ENCODE measurements at places on chromosomes 11 and 22.

GRCh38 chr22:41902016-41902415 is 12.9 kb downstream of the SHISA8 start:
- no peak for DNase-seq
- H3K27ac ChIP-seq, result no peak overlapping the region
- H3K27me3 ChIP-seq, result no peaks in the 10 kb centered on the region
- H3K4me1 ChIP-seq, result no peaks in the 10 kb centered on the region

DNA sequence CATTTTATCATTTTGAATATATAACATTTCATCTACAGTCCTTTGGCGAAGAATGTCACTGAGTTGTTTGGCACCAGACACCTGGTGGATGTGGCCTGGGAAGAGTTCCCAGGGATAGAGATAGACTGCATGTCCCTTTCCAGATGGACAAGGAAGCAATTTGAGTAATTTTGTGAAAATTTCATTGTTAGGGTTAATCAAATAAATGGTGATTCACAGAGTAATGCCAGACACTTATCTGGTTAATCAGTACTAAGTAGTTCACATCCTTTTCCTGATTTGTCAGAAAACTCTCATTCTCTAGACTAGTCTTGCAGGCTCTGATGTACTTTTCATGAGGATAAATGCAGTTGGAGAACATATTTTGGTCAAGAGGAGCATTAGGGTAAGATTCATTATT is 41.6 kb downstream of the NAALAD2 start:
- H3K27ac ChIP-seq, result no peak overlapping the region
- no peak overlapping the region for H3K4me3 ChIP-seq
- DNase-seq, result no peak
- H3K27me3 ChIP-seq, result peaks cover 4% of the 10 kb centered on the region

DNA sequence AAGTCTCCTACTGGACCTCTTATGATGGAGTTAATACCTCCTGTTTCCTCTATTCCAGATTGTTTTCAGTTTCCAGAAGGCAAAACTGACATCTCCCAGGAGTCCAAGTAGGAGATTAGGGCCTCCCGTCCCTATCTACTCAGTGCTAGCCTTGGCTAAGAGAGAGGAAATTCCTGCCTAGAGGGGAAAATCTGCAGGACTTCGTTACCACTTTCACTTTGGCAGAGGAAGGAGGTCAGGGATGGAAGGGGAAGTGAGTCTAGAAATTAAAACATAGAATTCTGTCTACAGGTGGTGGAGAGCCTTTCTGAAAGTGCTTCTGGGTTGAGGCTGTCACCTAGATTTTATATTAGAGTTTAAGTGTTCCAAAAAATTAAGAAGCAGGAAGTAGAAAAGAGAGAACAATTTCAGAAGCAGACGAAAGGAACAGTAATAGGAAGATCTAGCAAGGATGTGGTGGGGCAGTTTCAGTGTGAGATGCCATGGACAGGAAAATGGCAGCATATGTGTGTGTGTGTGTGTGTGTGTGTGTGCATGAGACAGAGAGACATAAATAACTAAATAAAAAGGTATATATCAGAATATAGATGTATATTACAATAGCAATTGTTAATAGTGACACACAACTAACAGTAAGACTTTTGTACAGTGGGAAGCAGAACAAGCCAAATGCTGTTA is 2.4 kb upstream of the TRIM68 start:
- no peak for DNase-seq
- peaks cover 15% of the 10 kb centered on the region for H3K4me1 ChIP-seq
- peak overlapping the region; percentile 18 for H3K27ac ChIP-seq
- no peaks in the 10 kb centered on the region for H3K27me3 ChIP-seq
- H3K36me3 ChIP-seq, result peaks cover 5% of the 10 kb centered on the region

DNA sequence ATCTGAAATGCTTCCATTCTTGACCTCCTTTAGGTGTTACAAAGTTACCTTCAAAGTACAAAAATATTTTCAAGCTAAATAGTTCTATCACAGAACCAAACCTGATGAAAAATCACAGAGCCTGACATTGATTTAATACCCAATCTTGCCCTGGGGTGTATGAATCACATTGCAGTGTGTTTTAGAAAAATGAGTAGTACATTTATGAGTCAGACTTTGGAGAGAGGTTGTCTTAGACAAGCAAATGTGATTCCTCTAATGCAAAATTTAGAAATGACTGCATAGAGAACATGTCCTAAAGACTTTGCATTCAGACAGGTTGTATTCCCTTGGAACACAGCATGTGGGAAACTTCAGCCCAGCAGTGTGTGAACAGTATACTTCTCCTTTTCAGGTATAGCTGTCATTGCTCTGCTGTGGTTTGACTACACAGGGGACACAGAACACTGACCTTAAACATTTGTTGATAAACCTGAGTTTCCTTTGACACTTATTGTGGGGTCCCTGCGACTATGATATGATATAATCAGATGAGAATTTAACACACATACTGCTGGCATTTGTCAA is 972.1 kb downstream of the JRKL start:
- DNase-seq, result no peak
- no peaks in the 10 kb centered on the region for H3K27me3 ChIP-seq
- no peaks in the 10 kb centered on the region for H3K4me1 ChIP-seq

GRCh38 chr11:28877340-28877739 is 769.2 kb downstream of the METTL15 start:
- no peaks in the 10 kb centered on the region for H3K27me3 ChIP-seq
- no peak for DNase-seq
- H3K4me1 ChIP-seq, result no peaks in the 10 kb centered on the region
- H3K27ac ChIP-seq, result no peak overlapping the region
- no peak overlapping the region for H3K4me3 ChIP-seq
- H3K36me3 ChIP-seq, result no peaks in the 10 kb centered on the region

DNA sequence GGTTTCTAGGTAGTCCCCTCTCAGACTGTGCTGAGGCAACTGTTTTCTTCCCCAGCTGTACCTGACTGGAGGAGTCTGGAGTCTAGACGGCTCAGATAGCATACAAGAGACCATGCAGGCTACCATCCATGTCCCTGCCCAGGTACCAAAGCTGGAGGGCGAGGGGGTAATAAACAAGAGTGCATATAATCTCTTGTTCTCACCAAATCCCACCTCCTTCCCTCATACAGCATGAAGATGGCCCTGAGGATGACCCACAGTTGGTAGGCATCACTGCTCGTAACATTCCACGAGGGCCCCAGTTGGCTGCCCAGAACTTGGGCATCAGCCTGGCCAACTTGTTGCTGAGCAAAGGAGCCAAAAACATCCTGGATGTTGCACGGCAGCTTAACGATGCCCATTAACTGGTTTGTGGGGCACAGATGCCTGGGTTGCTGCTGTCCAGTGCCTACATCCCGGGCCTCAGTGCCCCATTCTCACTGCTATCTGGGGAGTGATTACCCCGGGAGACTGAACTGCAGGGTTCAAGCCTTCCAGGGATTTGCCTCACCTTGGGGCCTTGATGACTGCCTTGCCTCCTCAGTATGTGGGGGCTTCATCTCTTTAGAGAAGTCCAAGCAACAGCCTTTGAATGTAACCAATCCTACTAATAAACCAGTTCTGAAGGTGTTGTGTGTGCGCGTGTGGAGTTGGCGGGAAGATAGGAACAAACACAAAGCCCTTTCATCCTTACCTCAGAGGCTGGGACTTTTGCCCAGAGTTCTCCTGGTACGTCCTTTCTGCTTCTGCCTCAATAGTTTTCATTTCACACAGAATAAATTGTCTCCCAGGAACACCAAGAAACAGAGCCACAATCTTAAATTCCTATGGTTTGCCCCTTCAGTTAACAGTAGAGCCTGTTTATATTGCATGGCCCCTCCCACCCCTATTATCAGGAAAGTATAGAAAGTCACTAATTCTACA is 8.5 kb downstream of the HMBS start:
- DNase-seq, result no peak
- H3K4me1 ChIP-seq, result peaks cover 7% of the 10 kb centered on the region
- H3K36me3 ChIP-seq, result peaks cover 16% of the 10 kb centered on the region
- H3K27ac ChIP-seq, result peak overlapping the region; percentile 75
- H3K27me3 ChIP-seq, result no peaks in the 10 kb centered on the region
- H3K4me3 ChIP-seq, result peak overlapping the region; percentile 94

GRCh38 chr11:530960-531831 is 4.2 kb downstream of the HRAS start:
- peaks cover 30% of the 10 kb centered on the region for H3K36me3 ChIP-seq
- no peak for DNase-seq
- no peaks in the 10 kb centered on the region for H3K27me3 ChIP-seq
- no peak overlapping the region for H3K27ac ChIP-seq

GRCh38 chr22:40042312-40042711 is 47.6 kb downstream of the FAM83F start:
- no peak for DNase-seq
- H3K4me3 ChIP-seq, result no peak overlapping the region
- H3K27me3 ChIP-seq, result peaks cover 3% of the 10 kb centered on the region
- H3K27ac ChIP-seq, result no peak overlapping the region

GRCh38 chr22:37077802-37078448 is 26.4 kb downstream of the KCTD17 start:
- H3K4me1 ChIP-seq, result peaks cover 35% of the 10 kb centered on the region
- H3K27ac ChIP-seq, result peak overlapping the region; percentile 93
- no peaks in the 10 kb centered on the region for H3K27me3 ChIP-seq
- no peak overlapping the region for H3K4me3 ChIP-seq
- no peaks in the 10 kb centered on the region for H3K36me3 ChIP-seq

GRCh38 chr11:128916037-128916572 is 24.9 kb downstream of the KCNJ5 start:
- H3K27ac ChIP-seq, result no peak overlapping the region
- DNase-seq, result no peak
- H3K36me3 ChIP-seq, result no peaks in the 10 kb centered on the region
- H3K27me3 ChIP-seq, result no peaks in the 10 kb centered on the region
- no peak overlapping the region for H3K4me3 ChIP-seq
- no peaks in the 10 kb centered on the region for H3K4me1 ChIP-seq

DNA sequence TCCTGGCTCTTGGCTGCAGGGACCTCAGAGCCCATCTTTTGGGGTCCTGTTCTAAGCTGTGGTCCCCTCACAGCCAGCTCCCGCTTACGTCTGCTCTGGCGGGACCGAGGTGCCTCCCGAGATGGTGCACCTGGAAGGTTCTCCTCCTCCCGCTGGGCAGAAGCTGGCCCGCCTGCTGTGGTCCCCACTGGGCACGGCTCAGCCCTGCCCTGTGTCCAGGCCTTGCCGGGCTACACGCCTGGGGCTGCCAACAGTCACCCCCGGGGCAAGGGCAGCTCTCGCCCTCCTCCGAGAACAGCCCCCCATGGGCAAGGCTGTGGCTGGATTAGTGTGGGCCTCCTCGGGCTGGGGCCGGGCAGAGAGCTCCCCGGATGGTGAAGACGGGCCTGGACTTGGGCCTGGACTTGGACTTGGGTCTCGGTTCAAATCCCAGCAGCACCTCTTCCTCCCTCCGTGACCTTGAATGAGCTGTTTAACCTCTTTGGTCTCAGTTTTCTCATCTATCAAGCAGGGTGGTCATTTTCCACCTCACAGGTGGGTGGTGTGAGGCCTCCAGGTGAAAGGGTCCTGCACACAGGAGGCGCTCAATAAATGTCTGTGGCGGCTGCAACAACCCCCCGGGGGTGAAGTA is 998 bp downstream of the BAIAP2L2 start:
- no peak overlapping the region for H3K4me3 ChIP-seq
- H3K36me3 ChIP-seq, result no peaks in the 10 kb centered on the region
- H3K27me3 ChIP-seq, result no peaks in the 10 kb centered on the region
- no peaks in the 10 kb centered on the region for H3K4me1 ChIP-seq
- no peak for DNase-seq
- H3K27ac ChIP-seq, result no peak overlapping the region

DNA sequence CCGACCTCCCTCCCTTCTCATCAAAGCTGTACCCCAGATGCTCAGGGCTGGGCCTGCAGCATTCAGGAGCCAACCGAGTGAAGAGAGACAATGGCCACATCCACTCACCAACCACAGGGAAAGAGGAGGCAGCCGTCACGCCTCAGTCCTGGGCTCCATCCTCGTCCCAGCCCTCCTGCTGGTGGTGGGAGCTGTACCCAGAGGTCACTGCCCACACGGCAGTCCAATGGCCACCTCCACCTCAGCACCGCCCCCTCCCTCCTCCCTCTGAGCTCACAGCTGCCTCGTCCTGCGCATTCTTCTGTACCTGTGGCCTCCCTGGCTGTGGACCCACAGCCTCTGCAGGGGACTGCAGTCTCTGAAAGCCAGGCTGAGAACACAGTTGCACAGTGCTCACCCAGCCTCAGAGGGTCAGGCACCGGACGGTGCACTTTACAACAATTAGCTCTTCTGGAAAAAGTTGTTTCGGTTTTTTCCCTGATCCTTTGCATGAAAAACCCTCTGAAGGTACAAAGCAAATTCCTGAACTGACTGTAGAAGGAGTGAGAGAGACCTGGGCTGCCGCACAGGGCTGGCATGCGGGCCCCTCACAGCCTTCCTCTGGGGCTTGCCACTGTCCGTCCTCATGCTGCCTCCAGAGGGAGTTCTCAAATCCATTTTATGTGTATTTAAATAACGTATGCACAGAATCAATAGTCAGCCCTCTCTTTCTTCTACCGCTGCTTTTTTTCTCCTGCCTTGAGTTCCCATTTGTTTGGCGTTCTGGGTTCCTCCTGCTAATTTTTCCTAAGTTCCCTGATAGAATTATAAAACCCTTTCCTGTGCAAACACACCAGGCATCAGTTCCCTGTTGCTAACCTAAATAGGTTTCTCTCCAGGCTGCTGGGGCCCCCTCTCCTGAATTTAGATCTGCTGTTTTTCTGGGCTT is 52.7 kb downstream of the PHF21B start:
- H3K4me3 ChIP-seq, result no peak overlapping the region
- no peaks in the 10 kb centered on the region for H3K27me3 ChIP-seq
- no peaks in the 10 kb centered on the region for H3K4me1 ChIP-seq
- no peak overlapping the region for H3K27ac ChIP-seq

GRCh38 chr11:21545699-21546098 is 647.2 kb upstream of the ANO5 start:
- no peaks in the 10 kb centered on the region for H3K36me3 ChIP-seq
- no peaks in the 10 kb centered on the region for H3K27me3 ChIP-seq
- DNase-seq, result no peak
- no peaks in the 10 kb centered on the region for H3K4me1 ChIP-seq
- no peak overlapping the region for H3K27ac ChIP-seq

DNA sequence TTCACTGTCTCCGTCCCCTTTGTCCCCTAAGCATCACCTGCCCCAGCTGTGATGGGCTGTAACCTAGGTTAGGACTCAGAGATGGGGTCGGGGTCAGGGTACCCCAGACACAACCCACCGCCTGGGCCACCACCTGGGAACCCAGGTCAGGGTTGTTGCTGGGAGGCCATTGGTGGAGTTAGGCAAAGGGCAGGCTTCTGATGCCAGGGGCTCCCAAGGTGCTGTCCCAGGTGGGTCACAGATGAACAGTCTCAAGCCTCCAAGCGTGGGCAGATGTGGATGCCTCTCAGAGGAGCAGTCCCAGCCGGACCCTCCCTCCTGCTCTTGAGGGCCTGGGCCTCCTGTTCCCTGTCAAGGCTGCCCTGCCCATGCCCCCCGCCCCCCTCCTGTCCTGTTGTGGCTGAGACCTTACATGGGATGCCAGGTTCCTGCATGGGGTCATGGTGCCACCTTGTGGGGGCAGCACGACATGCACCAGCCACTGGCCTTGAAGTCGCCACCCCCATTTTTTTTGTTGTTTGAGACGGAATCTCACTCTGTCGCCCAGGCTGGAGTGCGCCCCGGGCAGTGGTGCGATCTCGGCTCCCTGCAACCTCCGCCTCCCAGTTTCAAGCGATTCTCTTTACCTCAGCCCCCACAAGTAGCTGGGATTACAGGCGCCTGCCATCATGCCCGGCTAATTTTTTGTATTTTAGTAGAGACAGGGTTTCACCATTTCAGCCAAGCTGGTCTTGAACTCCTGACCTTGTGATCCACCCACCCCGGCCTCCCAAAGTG is 12.1 kb downstream of the GATD1 start:
- H3K27ac ChIP-seq, result no peak overlapping the region
- H3K4me1 ChIP-seq, result no peaks in the 10 kb centered on the region
- peak; percentile 73 for DNase-seq
- no peak overlapping the region for H3K4me3 ChIP-seq
- peaks cover 61% of the 10 kb centered on the region for H3K36me3 ChIP-seq

All from naive thymus-derived CD4-positive, alpha-beta T cell (primary cell).